ENCODE measurements at places on chromosomes 11 and 22.

DNA sequence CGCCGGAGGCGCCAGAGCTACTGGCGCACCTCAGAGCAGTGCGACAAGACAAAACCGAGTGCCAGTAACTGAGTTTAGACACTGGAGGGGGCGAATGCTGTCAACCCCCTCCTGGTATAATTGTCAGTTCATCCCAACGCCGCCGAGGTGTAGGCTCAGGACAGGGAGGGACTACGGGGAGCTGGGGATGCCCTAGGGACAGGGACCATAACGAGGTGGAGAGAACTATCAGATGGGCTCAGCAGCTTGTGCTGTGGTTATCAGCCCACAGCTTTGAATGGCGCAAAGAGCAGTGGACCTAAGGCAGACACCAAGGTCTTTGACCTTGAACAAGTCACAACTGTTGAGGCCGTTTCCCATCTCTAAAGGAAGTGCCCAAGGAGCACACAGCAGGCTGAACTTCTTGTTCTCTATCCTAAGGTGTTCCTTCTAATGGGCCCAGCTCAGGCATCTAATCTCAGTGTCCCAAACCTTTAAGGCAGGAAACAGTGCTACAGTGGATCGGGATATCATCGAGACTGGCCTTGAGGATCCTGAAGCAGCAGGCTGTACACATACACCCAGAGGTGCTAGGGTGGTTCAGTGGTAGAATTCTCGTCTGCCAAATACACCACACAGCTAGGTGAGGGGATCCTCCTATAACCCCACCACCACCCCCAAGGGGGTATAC is 958 bp upstream of the TUT1 start:
- H3K27me3 ChIP-seq = no peaks in the 10 kb centered on the region
- DNase-seq = no peak
- H3K4me1 ChIP-seq = peaks cover 55% of the 10 kb centered on the region
- peak overlapping the region; percentile 90 for H3K27ac ChIP-seq
- peaks cover 52% of the 10 kb centered on the region for H3K36me3 ChIP-seq

DNA sequence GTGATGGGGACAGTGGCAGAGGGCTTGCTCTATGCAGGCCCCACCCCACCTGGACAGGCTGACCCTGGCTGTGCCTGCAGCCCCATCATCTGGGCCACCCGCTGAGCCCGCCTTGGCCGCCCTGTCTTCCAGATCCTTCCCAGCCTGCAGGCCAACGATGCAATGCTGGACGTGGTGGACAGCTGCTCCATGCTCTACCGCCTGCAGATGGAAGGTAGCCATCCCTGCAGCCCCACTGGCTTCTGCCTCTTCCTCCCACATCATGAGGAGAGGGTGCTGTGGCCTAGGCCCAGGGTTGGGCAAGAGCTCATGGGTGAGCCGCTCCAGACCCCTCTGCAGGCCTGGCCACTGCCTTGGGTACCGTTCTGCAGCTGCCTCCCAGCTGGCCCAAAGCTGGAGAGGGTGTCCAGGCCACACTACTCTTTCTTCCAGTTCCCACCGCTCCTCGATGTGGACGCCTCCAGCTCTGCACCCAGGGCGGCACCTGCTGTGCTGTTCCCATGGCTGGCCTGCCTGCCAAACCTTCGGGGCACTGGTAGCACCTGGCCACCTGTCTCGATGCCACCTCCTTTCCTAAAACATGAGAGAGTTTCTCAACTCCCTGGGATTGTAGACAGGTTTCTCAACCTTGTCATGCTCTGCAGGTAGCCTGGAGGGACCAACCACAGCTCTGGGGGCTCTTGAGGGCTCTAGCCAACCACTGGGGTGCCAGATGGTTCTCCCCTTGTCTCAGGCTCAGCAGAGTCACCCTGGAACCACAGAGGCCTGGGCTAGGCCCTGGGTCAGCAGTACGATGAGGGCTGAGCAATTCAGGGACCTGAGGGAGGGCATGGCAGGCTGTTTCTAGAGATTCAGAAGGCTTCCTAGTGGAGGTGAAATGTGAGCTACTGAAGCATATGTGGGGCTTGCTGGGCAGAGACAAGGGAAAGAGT is 9.5 kb upstream of the GTSE1 start:
- peak overlapping the region; percentile 96 for H3K27ac ChIP-seq
- peak overlapping the region; percentile 83 for H3K4me3 ChIP-seq
- H3K36me3 ChIP-seq = peaks cover 52% of the 10 kb centered on the region
- DNase-seq = no peak
- peaks cover 40% of the 10 kb centered on the region for H3K4me1 ChIP-seq

GRCh38 chr11:20599221-20600019 is at the start of gene SLC6A5:
Gene SLC6A5 (plus strand): TSS chr11:20599608. CDS start chr11:20599673, 65 bp downstream.
- H3K27me3 ChIP-seq = peaks cover 97% of the 10 kb centered on the region
- no peak within 1 kb of the TSS for H3K4me3 ChIP-seq
- peaks cover 1% of the 10 kb centered on the region for H3K36me3 ChIP-seq

GRCh38 chr22:44540756-44541670 is 43.0 kb upstream of the RTL6 start:
- peaks cover 14% of the 10 kb centered on the region for H3K27me3 ChIP-seq
- no peak for DNase-seq
- no peak overlapping the region for H3K27ac ChIP-seq
- no peak overlapping the region for H3K4me3 ChIP-seq
- no peaks in the 10 kb centered on the region for H3K36me3 ChIP-seq
- H3K4me1 ChIP-seq = no peaks in the 10 kb centered on the region

GRCh38 chr11:67007126-67007525 is 15.8 kb upstream of the SYT12 start:
- H3K27ac ChIP-seq = no peak overlapping the region
- no peaks in the 10 kb centered on the region for H3K27me3 ChIP-seq
- no peaks in the 10 kb centered on the region for H3K4me1 ChIP-seq
- no peak for DNase-seq

GRCh38 chr11:95076981-95077380 is 10.3 kb downstream of the SRSF8 start:
- no peak overlapping the region for H3K27ac ChIP-seq
- DNase-seq = no peak
- H3K4me1 ChIP-seq = peaks cover 10% of the 10 kb centered on the region
- H3K4me3 ChIP-seq = no peak overlapping the region
- H3K27me3 ChIP-seq = no peaks in the 10 kb centered on the region
